ENCODE measurements at places on chromosomes 6 and 20.

GRCh38 chr6:52077961-52078625 is 9.3 kb downstream of the PKHD1 start:
- DNase-seq: no peak

- no peak for DNase-seq
These were observed 397.2 kb downstream of the SAMD5 start for GRCh38 chr6:147905711-147906110.

GRCh38 chr6:10407674-10408054 is 7.2 kb downstream of the TFAP2A start:
- DNase-seq: no peak

- DNase-seq: no peak
These were observed 9.6 kb downstream of the GATA5 start for GRCh38 chr20:62466072-62466760.

GRCh38 chr20:48843057-48843806 is 15.4 kb upstream of the PREX1 start:
- DNase-seq: no peak

DNA sequence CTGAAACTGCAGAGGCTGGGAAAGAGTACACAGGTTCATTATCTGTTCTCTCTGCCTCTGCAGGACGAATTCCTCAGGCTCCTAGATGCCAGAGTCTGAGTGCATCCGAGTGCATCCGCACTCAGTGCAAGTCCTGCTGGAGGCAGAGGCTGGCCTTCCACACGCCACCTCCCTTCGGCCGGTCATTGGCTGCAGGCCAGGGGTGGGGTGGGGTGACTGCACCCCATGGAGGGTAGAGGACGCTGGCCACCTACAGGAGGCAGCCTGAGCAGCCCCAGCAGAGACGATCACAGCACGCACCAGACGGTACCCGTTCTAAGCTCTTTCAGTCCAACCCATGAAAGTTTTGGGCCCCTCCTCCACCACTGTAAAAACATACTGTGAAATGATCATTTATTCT is 11.7 kb downstream of the SFT2D1 start:
- DNase-seq: no peak

Data from type B pancreatic cell (in vitro differentiated cells).